GM12878 (cell line): ENCODE measurements at places on chromosomes 12 and 14. TPM values are rescaled to one million over a fixed set of nuclear protein-coding genes. Genes with fewer than 3 reads are reported as not detected.

DNA sequence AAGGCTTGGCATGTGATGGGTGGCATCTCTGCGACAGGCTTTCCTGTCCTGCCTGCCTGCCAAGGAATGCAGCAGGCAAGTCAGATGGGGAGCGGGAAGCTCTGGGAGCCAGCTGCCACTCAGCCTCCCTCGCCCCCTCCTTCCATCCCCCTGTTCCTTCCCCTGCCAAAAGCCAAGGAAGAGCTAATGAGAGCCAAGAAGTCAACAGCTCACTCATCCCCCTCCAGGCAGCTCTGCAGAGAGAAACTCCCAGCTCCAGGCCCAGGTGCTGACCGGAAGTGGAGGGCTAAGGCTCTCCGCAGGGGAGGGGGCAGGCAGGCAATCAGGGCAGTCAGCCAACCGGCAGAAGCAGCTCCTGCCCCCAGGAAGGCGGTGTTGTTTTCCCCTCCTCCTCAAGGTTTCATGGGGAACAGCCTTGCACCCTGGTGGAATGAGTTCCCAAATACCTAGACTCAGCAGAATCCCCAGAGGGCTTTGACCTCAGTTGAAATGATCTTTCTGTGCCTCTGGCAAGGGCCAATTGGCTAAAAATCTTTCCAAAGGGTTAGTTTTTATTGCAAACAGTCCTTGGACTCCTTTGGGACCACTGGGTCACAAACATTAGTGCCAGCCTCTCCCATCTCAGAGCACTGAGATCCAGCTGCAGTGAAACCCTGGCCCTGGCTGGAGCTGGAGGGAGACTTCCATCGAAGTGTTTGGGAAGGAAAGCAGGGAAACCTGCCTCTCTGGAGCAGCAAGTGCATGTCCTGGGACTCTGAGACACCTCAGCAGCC is 349.1 kb downstream of the DPF3 start:
- no peak for DNase-seq

GRCh38 chr12:23066095-23066494 is 441.1 kb downstream of the ETNK1 start:
- DNase-seq: no peak

- DNase-seq: no peak
These were observed 104.2 kb upstream of the RMST start for GRCh38 chr12:97358361-97358760.

DNA sequence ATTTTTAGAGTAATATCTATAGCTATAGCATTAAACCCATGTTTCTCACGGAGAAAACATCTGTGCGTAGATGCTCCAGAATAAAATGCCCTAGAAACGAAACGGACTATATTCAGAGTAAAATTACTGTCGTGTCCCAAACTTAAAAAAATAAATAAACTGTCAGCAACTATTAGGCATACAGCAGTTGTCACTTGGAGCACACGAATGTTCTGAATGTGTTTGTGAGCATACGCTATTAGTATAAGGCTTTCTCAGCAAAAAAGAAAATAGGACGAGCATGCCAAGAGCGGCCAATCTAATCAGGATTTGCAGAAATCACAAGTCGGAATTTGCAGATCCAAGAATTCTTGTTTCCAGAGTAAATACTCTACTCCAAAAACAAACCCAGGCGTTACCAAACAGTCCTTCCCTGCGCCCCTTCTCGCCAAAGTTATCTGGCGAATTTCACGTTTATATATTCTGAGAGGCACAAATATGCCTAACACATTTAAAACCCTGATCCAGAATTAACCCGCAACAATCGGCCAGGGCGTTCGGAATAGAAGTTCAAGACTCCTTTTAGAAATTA is 836 bp downstream of the PTPN21 start:
- DNase-seq: no peak

DNA sequence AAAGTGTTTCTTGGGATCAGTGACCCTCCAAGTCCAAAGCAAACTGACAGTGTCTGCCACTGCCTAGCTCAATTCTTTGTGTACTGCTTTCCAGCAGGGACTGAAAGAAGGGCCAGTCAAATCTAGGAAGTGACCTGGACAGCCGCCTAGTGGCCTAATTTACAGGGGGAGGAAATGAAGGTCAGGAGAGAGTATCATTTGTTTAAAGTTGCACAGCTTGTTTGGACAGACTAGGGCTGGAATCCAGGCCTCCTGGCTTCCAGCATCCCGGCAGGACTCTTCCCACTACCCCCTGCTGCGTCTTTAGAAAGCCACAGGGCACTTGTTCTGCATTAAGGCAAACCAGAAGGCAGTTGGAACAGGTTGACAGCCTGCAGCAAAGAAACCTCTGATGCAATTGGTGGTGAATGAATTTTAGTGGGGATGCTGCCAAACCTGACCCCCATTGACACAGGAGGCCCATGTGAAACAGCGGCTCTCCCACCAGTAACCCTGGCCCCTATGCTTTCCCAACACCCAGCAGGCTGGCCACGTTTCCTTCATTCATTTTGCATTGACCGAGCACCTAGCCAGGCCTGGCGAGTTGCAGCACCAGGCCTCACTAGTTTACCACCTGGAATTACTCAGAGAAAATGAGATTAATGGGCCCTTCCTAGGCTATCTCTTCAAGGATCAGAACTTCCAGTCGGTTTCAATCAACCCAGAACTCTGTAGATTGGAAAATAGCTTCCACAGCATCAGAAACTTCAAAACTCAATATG is 28.2 kb downstream of the GALNT16 start:
- no peak for DNase-seq

KERA gene
- total RNA-seq: not detected in 2 replicates

TBX5 gene
- total RNA-seq: not detected in 2 replicates

ALX1 gene
- total RNA-seq: not detected in 2 replicates
